ENCODE measurements at places on chromosomes 7 and 10.

DNA sequence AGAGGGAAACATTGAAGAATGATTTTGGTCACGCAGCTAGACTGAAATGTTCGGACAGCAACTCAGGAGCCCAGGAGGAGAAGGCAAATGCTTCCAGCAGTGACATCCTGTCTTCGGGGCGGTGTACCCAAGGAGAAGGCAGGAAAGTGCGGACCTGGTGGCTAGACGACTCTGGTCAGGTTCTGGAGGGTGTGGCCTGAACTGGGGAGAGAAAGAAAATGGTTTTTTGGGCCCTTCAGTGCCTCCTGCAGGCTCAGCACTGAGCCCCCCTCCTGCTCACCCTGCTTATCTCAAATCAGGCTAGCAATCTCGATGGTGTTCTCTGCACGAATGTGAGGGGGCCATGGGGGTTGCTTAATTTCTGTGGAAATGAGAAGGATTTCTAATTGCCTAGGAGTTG is 26.7 kb upstream of the TARP start:
- DNase-seq = no peak

DNA sequence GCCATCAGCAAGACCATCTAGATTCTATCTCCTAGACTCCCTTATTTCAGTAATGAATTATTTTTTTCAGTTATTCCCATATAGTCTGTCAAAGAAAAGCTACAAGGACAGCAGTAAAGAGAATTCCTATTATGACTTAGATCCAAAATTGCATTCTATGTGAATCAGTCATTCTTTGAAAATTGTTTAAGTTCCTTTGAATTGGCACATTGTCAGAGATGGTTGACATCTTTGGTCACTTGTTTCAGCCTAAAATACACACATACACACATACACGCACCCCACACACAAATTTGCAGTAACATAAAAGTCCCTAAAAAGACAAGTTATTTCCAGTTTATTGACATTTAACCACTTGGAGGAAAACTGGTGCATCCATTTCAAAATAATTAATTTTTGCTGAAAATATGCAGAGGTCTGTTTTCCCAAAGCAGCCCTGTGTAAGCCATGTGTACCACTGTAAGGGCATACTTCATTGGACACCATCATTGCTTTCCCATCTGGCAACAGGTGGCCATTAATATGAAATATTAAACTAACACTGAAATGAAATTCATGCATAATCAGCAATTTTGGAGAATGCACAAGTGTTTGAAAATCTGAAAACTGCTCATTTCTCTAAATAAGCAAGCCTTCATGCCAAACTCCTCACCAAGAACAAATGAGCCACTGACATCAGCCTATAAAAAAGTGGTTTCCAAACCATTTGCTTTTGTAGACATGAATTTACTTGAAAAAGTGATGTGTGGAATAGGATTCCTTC is 121.7 kb upstream of the COL1A2 start:
- no peak for DNase-seq

GRCh38 chr7:85111761-85112160 is 75.1 kb downstream of the SEMA3D start:
- DNase-seq = no peak

DNA sequence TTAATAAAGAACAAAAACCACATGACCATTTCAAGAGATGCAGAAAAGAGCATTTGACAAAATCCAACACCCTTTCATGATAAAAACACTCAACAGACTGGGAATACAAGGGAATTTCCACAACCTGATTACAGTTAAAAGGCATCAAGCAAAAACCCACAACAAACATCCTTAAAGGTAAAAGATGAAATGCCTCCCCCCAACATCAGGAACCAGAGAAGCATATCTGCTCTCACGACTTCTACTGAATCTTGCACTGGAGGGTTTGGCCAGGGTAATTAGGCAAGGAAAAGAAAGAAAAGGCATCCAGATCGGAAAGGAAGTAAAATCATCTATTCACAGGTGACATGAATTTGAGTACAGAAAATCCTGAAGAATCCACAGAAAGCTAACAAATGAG is 59.5 kb upstream of the SFMBT2 start:
- DNase-seq = no peak

GRCh38 chr7:155222061-155222460 is 75.6 kb upstream of the INSIG1 start:
- DNase-seq = no peak

DNA sequence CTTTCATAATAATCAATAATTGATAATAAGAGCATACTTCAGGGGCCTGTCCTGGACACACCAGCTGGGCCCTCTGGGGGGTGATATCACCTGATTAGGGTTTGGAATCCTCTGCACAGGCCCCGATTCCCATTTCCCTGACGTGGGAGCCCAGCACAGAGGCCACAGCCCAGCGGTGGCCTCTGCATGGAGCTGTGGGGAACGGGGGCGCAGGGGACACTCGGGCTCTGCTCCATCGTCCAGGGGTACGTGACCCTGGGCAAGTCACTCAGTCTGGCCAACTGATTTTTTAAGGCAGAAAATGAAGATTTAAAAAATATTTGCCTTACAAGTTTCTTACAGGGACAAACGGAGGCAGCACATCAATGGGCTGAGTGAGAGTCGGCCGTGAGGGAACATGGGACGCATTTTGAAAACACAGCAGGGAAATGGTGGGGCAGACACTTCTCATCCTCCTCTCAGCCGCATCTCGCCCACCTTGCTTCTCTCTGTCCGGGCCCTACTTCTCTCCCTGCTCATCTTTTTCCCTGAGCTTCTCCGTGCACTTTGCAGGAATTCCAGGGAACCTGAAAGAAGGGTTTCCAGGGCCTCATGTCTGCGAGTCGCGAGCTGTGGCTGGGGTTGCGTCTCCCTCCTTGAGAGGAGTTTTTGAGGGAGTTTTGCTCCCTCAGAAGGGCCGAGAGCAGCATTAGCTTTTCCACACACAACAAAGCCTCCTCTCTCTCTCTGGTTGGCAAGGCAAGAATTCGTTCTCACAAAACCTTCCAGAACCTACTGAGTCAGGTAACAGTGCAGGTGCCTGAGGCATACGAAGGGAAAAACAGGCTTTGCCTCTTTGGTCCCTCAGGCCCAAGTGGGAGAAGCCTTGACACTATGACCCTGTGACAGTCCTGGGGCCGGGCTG is 312.0 kb downstream of the WDR37 start:
- DNase-seq = no peak

DNA sequence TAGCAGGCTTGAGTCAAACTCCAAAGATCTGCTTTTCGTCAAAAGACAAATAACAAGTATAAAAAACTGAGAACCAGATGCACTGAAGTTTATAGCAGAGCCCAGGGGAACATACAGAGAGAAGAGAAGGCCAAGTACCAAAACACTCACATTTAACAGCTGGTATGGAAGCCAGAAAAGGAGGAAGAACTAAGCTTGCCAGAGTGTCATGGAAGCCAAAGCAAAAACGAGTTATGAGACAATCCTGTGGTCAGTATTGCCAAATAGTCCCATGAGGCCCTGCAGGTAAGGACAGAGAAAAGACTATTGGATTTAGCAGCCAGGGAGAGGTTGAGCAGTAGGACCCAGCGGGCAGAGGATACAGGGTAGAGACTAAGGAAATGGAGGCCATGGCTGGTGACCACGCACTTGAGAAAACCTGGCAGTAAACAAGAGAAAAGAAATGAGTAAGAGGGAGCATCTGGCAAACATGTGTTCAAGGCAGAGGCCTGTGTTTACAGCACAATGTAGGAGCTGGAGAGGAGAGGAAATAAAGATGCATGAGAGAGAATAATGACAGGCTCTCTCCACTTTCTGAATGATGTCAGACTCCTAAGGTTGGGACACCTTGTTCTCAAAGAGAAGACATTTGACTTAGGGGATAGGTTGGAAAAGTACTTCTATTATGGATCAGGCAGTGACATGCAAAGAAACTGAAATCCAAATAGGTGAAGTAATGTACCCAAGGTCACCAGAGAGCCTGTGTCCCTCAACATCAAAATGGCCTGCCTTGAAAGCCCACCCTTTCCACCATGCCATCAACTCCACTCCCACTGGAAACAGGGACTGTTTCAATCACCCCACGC is 9.1 kb downstream of the CREB3L2 start:
- DNase-seq = peak; percentile 95

- no peak for DNase-seq
Observed at GRCh38 chr7:151694828-151695580, 175.3 kb upstream of the RHEB start.

DNA sequence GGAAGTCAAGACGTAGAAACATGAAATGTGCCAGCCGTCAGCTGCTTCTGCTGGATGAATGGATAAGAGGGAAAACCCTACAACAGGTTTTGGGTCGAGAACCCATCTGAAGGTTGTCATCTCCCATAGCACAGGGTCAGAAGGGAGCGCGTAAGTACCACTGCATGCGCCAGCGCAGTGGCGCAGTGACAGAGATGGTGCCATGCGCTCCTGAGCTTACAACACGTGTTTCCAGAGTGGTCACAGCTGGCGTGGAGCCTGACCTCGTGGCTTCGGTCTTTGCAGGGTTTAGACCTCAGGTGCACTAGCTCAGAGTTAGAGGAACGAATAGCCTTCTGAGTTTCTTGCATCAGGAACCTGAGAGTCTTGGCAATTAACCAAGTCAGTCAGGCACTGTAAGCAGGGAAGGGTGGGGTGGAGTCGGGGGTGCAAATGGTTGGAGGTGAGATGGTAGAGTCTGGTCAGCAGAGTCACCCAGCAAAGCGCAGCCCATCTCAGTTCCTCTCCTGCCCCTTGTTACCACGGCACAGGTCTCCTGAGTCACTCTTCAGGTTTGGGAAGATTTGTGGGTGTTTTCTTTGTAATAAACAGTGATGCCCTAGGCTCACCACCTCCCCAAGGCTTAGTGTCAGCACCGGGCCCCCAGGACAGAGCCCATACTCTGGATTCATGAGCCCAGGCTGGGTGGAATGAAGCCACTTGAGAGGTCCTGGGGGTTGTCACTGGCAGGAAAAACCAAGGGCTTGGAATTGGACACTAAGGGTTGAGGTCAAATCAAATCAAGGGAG is 84.1 kb upstream of the PPIF start:
- no peak for DNase-seq

DNA sequence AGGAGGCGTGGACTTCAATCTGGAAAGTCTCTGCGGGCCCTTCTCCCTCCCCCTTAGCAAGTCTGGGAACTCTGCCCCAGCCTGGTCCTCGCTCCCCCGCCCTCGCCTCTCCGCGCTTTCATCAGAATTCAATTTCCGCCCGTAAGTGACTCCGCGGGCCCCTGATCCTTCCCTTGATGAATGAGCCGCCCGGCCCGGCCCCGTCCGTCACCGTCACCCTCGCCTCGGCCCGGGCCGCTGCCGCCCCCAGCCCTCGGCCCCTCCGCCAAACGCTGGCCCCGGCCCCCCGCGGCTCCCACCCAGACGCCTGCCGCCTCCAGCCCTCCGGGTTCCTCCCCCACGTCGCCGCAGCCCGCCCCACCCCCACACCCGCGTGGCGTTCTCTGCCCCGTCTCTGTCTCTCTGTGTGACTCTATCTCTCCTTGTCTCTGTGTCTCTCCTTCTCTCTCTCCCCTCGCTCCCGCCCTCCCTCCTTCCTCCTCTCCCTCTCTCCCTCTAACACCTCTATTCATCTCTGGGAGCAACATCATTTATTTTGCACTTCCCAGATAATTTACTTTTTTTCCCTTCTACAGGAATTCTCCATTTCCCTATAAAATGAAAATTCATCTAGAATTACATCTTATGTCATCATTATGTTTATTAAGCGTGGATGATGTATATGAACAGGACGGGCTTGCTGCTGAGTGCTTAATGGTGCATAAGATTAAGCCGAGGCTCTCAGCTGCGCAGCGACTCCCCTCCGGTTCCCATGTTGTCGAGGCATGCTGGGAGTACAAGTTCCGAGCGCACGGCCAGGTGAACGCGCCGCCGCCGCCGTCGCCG is 91.2 kb upstream of the PAX2 start:
- no peak for DNase-seq

DNA sequence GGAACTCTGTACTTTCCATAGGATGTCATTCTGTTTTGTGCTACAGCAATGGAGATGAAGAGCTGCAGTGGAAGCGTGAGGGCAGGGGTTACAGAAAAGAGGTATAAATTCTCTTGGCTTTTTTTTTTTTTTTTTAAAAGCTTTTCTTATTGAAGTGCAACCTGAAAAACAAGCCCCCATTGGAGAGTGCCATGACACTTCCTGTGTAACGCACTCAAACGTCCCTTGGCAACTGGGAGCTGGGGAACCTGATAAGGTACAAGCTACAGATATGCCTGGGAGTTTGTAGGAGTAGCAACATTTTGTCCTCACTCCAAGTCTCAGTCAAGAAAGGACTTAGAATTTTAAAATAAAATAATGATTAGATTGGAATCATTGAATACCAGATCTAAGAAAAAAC is 512.1 kb downstream of the RPS24 start:
- DNase-seq = no peak

DNA sequence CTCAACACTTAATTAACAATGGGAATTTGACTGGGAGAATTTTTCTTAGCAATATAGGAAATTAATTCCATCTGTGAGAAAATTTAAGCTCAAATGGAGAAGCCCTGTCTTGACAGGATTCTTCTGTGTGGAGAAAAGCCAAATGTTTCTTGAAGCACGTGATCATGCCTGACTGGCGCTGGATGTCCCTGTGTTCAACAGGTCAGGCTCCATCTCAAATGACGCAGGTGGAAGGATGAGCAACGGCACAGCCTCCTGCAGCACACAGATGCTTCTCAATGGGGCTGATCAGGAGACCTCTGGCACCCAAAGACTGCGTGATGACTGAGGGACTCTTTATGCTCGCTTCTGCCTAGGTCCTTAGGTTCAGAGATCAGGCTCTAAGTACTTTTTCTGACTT is 143.8 kb downstream of the RSU1 start:
- no peak for DNase-seq

- DNase-seq = peak; percentile 65
Observed at GRCh38 chr7:6026011-6026819, 5.0 kb upstream of the ANKRD61 start.

- no peak for DNase-seq
Observed at GRCh38 chr10:28711776-28712175, 34.5 kb downstream of the BAMBI start.

- no peak for DNase-seq
Observed at GRCh38 chr7:36894190-36894589, 169.9 kb upstream of the AOAH start.

DNA sequence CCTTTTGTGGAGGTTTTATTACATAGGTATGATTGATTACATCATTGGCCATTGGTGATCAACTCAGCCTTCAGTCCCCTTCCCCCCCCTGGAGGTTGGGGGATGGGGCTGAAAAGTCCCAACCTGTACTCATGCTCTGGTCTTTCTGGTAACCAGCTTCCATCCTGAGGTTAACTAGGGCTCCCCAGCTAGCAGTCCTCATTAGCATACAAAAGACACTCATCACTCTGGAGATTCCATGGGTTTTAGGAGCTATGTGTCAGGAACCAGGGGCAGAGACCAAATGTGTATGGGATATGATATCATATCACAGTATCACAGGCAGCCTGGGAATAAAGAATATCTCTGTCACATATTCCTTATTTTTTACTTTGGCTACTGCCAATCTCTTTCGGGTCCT is 13.6 kb downstream of the CCSER2 start:
- no peak for DNase-seq

- no peak for DNase-seq
Observed at GRCh38 chr10:16646181-16647059, 124.7 kb upstream of the C1QL3 start.

- DNase-seq = no peak
Observed at GRCh38 chr7:157764193-157764592, 427.4 kb downstream of the DNAJB6 start.

GRCh38 chr7:85716353-85716752 is 529.5 kb upstream of the SEMA3D start:
- DNase-seq = no peak
